Occipital lobe (tissue), 3 donors: ENCODE measurements at places on chromosomes 12 and 14. TPM values are rescaled to one million over a fixed set of nuclear protein-coding genes. Genes with fewer than 3 reads are reported as not detected.

The DTX3 gene
- 44.5 TPM for total RNA-seq

The NEMP1 gene
- total RNA-seq: 7.6 TPM

DNA sequence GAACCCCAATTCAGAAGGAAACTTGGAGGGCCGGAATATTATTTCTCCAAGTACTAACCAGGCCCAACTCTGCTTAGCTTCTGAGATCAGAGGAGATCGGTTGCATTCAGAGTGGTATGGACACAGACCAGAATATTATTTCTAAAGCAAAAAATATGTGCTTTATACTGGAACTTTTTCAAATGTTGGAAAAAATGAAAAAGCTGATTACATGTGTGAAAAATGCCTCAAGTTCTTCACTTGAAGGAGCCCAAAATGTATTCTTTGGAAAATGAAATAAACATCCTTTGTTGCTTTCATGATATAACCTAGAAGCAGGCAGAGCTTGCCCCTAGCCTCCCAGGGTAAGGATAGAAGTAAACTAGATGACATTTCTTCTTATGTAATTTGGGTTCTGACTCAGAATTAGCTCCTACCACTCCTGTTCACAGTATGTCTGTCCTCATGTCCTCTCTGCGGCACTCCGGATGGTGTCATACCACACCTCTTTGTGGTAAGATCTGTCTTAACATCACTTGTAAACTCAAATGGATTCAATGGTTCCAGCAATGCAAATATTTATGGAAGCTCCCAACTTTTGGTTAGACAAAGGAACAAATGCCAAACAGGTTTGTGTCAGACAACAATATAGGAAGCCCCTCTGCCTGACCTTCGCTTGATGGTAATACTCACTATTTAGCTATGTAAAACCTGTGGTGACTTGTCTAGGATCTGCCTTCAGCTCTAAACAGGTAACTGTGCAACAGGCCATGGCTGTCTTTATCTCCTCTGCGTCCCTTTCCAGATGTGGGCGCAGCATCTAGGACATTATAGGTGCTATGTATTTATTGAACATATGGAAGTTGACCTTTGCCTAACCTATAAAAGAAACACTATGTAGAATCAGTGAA, 178.5 kb downstream of the SSPN start:
- DNase-seq: no peak

DNA sequence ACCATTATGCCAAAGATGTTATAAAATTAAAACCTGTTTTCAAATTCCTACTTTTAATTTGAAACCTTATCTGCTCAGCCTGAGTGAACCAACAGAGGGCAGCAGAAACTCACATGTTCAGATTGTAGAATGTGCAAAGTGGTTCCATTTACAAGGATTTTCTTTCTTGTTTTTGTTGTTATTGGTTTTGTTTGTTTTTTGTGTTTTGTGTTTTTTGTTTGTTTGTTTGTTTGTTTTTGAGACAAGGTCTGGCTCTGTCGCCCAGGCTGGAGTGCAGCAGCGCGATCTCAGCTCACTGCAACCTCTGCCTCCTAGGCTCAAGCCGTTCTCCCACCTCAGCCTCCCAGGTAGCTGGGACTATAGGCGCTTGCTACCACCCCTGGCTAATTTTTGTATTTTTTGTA, 22.8 kb upstream of the GARIN2 start:
- DNase-seq: no peak
